Epithelial cell of prostate (primary cell): ENCODE measurements at places on chromosomes 1 and 21.

DNA sequence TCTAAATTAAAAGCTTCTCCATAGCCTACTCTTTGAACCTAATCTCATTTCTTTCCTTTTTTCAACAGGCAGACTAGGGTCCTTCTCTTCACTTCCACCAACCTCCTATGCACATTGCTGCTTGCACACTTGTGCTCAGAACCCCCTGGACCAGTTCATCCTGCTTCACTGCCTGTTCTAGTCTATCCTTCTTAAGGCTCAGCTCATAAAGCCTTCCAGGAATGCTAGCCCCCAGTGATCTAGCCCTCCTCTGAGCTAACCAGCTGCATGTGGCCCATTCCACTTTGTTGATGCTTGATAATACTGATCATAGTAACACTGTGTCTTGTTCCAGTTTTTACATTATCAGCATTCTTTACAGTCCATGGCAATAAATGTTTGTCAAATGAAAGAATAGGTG lies 22.9 kb upstream of the PHGDH start:
- no peak for DNase-seq

DNA sequence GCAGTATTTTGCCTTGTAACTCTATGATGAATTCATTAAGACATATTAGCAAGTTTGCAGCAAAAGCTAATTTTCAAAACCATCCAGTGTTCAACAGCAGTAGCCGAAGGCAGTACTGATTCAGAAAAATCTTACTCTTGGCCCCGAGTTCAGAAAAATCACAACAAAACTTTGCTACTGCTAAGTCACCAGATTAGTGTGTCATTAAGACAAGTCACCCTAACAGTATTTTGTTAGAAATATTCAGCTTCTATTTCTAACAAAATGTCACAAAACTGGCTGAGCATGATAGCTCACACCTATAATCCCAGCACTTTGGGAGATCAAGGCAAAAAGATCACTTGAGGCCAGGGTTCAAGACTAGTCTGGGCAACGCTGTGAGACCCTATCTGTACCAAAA lies 8.2 kb downstream of the GTF2B start:
- DNase-seq = no peak

DNA sequence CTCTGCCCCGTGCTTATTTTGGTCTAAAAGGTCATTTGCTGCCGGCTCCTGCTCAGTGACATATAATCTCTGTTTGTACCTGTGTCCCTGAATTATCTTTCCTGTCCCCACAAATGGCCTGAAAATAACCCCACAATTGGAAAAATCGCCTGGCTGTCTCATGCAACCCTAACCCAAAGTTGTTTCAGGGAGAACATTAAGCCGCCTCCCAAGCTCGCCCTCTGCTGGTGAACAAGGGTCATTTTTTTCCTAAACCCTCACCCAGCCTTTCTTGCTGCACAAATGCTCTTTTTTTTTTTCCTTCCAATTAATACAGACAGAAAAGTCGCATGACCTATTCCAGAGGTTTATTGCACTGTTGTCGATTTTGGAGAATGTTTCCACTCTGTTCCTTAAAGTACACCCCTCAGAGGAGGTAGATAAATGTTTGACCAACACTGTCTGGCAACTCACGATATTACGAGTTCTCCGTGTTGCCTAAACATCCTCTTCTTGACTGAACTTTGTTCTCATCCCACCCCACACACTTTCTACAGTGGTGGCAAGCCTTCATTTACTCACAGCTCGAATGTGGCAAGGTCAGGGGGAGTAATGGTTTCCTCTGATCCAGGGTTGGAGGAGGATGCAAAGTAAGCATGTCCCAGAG lies 148.7 kb downstream of the ZZZ3 start:
- no peak for DNase-seq

DNA sequence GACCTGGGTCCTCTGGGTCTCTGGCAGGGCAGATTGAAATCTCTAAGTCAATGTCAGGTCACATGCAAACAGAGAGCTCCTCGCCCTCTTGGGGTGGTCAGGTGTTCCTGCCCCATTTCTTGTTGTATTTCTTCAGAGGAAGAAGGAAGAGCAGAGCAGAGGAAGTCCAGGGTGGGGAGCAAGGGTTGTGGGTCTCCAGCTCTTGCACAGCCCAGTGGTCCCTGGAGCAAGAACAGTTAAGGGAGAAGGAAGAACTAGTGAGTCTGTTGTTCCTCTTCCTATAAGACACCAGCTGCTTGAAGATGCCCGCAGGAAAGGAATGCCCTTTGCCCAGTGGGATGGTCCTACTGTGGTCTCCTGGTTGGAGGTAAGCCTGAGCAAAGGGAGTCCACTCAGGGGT lies 26.3 kb downstream of the MYOG start:
- DNase-seq = no peak

DNA sequence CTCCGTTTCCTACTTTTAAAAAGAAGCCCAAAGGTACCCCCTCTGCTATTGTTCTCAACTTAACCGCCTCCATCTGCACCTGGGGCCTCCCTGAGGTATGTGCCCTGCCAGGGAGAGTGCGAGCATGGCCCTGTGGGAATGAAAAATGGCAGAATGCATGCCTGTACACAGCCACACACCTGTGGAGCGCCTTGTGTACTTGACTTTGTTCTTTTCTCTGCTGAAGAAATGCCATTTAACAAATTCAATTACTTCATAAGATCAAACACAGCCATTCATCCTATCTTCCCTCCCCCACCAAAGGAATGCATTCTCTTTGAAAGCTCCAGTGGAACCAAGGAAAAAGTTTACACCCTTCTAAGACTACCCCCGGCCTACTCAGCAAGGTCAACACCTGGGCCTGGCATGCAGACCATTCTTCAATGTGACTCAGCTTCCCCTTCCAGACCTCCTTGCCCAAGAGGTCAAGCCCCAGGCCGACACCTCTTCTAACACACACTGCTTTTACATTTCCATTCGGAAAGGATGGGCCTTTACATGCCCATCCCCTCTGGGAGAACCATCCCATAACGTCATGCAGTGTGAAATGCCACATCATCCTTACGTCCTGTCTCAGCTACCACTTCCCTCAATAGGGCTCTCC lies 123.7 kb downstream of the SMYD2 start:
- peak; percentile 58 for DNase-seq

DNA sequence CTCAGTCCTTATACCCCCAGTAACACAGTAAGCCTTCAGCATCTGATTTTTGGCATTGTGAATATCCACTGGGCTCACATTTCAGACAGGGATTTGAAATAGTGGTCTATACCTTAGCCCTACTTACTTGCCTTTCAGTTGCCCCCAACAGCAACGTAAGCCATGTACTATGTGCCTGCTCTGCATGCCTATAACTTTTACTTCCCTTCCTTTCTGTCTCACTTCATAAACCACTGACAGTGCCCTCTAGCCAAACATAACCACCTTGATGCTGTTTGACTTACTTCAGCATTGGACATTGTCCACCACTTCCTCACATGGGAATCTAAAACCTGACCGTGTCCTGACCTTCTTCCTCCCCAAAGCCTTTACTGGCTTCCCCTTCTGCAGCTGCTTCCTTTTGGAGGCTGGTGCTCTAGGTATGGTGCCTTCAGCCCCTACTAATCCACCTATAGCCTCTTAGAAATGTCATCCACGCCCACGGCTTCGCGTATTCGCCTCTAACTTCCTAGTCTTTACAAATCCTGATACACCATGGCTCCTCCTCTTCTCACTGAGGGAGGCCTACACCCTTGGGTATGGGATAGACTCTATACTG lies 3.6 kb upstream of the ZNF672 start:
- no peak for DNase-seq

GRCh38 chr1:13664451-13664850 lies 35.5 kb upstream of the PRDM2 start:
- DNase-seq = peak; percentile 85

DNA sequence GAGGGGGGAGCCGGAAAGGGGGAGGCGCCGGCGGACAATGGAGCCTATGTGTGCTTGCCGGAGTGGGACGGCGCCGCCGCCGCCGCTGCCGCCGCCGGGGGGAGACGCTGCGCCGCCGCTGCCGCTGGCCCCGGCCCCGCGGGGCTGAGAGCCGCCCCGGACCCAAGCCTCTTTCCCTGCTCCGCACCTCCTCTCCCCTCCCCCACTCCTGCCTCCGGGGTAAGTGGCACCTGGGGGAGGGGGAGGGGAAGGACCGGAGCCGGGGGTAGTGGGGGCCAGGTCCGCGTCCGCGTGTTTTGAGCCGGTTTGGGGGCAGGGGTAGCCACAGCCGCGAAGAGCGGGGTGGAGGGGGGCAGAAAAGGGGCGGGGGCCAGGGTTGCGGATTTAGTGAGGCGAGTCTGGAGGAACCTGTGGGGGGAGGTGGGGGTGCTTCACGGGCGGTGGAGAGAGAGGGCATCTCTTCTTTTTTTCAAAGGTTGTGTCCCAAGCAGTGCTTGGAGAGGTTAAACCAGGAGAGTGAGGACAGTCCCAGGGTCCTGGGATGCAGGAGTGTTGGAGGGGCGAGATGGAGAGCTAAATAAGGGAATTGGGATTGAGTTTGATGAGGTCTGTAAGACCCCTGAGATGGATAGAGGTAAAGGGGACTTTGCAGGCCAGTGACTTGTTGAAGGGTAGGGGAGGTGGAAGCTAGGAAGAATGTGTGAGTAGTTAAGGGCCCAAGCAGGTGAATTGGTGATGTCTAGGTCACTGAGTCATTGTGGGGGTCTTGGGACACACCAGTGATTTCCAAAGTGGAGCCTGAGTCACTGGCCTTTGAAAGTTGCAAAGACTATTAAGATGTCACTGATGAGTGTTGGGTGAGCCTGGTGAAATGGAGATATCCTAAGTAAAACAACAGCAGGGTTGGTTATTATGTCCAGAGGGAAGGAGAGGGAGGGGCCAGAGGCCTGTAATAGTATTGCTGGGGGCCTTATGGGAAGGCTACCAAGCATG lies 59.1 kb downstream of the BCL9 start:
- DNase-seq = no peak

- no peak for DNase-seq
These were observed 112.8 kb downstream of the PLPP3 start for GRCh38 chr1:56466538-56466937.
